ENCODE measurements at places on chromosomes 2 and 18.

DNA sequence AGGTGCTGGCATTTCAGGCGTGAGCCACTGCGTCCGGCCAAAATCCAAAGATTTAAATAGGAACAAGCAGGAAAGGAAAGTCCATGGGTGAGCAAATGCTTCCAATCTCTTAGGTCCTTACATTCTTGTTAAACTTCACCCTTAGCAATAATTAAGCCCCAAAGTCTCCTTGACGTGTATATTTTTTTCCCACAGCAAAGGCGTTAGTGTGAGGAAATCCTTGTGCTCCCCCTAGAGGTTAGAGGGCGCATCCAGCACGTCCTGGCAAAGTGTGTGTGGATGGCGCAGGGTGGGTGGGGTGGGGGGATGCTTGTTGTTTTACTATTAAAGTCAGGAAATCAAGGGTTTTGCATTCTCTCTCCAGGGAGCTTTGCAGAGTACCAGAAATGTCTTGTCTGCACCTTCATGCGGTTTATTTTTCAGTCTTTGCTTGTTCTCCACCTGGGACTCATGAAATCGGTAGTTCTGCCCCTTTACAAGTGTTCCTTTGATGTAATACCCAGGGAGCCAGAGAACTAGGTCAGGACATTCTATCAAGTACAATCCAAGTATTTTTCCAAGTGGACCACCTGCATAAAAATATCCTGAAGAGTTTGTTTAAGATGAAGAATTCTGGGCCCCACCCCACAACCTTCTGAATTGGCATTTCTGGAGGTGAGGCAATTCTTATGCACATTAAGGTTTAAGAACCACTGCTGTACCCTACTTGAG, 22.2 kb upstream of the ITSN2 start:
- peak; percentile 66 for DNase-seq

GRCh38 chr2:199991691-199992090, 36.3 kb downstream of the MAIP1 start:
- DNase-seq: no peak

- DNase-seq: no peak
Observed at GRCh38 chr2:133476931-133477615, 91.2 kb downstream of the NCKAP5 start.

DNA sequence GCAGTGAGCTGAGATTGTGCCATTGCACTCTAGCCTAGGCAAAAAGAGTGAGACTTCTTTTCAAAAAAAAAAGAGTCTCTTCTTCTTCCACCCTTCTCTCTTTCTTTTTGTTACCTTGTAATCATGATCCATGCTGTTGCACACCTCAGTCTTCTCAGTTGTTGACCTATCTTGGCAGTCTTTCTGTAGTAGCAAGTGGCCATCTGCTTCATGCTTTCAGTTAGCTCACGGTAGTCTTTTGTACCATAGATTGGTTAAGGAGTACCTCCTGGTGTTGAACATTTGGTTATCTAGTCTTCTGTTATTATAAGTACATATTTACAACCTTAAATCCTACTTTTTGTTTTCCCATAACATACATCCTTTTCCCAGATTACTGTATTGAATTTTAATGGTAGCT, 3.1 kb downstream of the GORASP2 start:
- no peak for DNase-seq

DNA sequence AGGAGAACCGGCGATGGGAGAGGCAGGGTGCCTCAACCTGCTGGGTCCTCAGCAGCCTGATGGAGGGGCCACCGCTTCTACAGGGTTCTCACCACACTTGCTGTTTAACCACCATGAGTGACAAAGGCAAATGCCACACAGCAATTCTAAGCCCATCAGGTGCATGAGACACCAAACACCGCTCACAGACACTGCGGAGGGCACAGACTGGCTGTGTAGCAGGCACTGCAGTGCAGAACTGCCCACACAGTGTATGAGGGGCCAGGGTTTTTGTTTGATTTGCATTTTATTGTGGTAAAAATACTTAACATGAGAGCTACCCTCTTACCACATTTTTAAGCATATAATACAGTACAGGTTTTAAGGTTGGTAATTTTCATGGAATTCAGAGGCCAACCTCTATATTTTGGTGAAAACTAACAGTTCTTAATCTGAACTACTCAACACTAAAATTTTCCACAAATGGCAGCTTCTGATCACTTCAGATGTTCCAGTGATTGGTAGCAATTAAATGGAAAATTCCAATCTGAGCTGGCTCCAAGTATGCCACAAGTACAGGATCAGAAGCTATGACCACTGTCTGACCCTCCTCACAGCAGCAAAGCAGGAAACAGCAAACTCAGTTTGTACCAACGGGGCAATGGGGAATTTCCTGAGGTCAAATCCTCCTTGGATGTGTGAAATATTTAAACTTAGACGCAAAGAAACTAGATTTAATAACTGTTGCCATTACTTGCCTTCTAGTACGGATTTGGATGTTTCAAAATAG, 67.7 kb downstream of the FAM210A start:
- DNase-seq: no peak

DNA sequence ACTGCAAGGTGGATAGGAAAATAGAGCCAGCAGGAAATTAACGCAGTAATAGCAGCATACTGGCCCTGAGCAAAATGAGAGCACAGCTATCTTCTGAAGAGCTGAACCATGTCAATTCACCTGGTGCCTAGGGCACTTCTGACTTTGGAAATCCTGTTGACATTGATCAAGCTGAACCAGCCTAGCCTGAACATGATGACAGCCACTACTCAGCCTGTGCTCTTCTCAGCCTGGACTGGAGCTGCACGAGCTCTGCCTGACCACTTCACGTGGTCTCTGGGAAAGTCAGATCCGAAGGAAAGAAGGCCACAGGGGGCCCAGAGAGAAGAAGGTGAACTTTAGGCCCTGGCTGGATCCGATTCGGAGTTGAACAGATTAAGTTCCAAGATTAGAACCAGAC, 421.9 kb downstream of the LPIN1 start:
- no peak for DNase-seq

DNA sequence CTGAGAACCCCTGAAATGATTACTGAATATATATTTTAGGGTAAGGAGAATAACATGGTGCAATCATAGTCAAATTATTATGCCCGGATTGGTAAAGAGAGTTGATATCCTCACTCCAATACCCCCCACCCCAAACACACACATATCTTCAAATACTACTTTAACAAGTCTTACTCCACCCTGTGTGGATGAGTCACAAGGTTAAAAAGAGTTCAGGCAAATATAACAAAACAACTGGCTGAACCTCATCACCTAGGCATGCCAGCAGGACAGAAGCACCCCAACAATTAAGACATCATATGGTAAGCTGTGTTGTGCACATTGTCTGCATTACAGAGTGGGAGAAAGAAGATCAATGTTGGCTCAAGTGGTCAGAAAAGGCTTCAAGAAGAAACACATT, 857.4 kb downstream of the TDRD15 start:
- DNase-seq: no peak

DNA sequence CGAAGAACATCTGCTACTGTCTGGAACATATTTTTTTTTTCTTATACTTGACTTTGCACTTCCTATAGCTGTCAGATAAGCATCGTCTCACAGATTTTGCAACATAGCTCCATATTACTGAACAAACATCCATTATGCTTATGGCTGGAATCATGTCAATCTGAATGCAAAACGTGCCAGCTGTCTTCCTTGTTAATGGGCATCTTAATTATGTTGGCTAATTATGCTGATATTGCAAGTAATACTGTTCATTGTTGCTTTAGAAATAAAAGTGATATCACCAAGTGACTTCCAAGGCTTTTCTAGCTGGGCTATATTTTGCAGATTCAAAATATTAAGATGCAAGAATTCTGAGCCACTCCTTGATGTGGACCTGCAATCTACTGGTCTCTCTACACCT, 176.8 kb downstream of the ARL4C start:
- DNase-seq: no peak

GRCh38 chr18:42860011-42860410, 255.5 kb downstream of the RIT2 start:
- DNase-seq: peak; percentile 90

DNA sequence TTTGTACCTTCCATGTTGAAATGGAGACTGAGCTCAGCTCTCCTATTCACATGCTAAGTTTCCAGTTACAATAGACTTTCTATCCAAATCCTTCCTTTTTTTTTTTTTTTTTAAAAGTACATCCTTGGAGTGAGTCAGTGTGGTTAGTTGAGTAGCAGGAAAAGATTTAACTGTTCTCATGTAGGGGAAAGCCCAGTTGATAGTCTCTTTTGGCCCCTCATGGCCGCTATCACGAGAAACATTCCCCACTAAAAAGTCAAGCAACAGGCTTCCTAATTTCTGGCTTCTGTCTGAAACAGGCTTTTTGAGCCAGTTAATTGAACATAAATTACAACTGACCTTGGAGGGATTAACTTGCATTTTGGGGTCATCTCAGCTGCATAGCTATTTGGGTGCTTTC, 161.3 kb downstream of the MEIS1 start:
- DNase-seq: peak; percentile 66

DNA sequence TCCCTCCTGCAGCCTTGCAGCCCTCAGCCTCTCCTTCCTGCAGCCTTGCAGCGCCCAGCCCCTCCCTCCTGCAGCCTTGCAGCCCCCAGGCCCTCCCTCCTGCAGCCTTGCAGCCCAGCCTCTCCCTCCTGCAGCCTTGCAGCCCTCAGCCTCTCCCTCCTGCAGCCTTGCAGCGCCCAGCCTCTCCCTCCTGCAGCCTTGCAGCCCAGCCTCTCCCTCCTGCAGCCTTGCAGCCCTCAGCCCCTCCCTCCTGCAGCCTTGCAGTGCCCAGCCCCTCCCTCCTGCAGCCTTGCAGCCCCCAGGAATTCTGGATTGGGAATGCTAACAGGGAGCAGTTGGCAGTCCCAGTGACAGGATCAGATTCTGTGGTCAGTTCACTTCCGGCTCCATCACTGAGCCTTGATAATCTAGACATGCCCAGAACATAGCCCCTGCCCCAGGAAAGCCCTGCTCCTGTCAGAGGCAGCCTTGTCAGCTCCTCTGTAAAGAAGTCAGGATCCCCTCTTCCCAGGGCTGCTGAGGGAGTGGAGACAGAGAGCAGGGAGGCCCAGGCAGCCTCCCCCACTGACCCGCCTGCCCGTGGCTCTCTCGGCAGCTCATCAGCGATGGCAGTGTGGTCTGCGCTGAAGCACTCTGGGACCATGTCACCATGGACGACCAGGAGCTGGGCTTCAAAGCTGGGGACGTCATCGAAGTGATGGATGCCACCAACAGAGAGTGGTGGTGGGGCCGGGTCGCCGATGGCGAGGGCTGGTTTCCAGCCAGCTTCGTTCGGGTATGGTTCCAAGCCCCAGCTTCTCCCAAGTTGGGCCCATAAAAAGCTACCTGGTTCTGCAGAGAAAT, 54.8 kb downstream of the FAM168B start:
- no peak for DNase-seq

Data from mesenchymal stem cell (in vitro differentiated cells and primary cell).